ENCODE measurements at places on chromosomes 6 and 20.

GRCh38 chr6:43090559-43090956 lies 14.4 kb downstream of the PTK7 start:
- no peak for DNase-seq

- DNase-seq: no peak
Observed at GRCh38 chr6:110250058-110250457, 69.8 kb downstream of the CDC40 start.

- no peak for DNase-seq
Observed at GRCh38 chr6:43916924-43917877, 147.2 kb downstream of the VEGFA start.

DNA sequence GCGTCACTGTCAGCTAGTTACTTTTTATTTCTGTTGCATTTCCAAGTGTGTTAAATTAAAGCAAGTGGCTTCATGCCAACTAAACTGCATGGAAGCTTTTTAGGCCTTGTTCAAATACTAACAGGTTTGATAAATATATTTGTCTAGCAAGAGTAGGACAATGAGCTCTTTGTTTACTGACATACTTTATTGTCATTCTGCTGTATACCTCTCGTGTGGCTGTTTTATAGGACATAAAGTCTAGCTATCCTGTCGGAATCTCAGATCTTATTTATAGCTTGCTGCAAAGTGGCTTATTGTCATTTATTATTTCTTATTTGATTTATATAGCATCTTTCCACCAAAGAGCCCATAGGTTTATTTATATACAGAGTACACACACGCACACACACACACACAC lies 711.1 kb downstream of the KIF16B start:
- DNase-seq: no peak

GRCh38 chr6:41568585-41569384 lies 22.6 kb downstream of the FOXP4 start:
- DNase-seq: no peak

DNA sequence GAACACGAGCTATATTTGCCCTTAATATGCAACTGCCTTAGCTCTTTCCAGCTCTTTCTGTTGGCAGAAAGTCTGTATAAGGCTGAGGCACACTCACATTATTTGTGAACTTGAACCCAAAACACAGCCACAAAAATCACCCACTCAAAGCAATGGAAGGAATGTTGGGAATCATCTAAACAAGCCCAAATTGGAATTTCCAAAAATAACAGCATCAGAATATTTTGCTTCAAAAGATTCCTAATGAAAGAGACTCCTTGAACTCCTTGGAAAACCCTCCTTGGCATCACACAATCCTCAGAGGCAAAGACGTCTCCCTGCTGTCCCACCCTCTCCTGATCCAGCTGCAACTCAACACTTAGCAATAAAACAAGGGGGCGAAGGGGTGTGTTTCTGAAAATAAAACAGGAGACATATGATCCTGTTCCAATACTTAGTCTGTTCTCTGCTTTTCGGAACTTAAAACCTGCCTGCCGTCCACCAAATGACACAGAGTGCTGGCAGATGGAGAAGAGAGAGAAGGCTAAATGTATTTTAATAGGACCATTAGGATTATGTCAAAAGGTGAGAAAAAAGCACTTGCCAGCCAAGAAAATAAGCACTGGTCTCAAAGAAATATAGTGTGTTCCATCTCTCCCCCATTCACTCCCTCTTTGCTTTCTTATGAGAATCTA lies 320.7 kb upstream of the JARID2 start:
- DNase-seq: no peak

- DNase-seq: peak; percentile 47
Observed at GRCh38 chr6:111843347-111844147, 29.7 kb downstream of the FYN start.

- no peak for DNase-seq
Observed at GRCh38 chr20:50270569-50270968, 79.9 kb downstream of the CEBPB start.

- DNase-seq: no peak
Observed at GRCh38 chr20:45873409-45874103, 7.5 kb upstream of the ZSWIM1 start.

GRCh38 chr20:41279546-41280225 lies 37.8 kb downstream of the ZHX3 start:
- no peak for DNase-seq

DNA sequence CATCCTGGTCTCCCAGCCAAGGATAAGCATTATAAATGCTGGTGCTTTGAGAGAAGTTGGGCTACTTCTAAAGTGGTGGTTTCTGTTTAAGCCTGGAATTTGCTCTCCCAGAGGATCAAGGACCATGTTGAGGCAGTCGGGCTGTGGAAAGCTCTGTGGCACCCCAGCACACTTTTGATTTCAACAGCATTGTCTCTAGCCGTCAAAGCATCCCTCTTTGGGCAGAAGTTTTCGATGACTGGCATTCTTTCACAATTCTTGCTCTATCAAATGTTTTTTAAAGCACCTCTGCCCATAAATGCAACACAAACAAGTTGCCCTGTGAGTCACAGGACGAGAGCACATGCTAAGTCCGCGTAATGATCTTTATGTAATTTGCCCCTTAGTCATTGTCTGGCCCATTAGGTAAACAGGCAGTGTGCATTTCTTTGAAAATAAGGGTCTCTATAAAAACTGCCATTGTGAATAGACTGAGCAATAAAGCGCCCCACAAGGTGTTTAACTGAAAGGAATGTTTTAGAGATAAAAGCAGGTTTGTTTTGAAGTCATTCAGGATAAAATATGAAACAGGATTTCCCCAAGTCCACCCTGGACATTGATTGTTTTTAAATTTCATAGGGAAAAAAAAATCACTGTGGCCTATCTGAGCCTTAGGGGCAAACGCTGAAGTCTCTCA lies 44.7 kb upstream of the FOXQ1 start:
- DNase-seq: no peak

- DNase-seq: no peak
Observed at GRCh38 chr6:25017486-25017885, 81.7 kb upstream of the RIPOR2 start.

- DNase-seq: no peak
Observed at GRCh38 chr6:121526282-121526681, 90.8 kb downstream of the GJA1 start.

DNA sequence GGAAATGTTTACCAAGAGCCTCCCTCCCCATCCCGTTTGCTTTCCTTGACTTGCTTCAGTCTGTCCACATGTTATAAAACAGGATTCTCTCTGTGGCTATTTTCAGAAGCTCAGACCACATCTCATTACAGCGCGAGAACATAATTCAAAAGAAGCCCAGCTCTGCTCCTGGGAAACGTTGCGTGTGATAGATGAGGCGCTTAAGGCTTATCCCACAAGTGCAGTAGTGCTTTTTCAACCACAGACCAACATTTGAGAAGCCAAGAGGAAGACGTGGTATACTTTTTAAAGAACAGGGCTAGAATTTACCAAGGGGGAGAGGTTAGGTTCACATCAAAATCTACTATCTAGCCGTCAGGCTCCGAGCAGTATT lies 239.5 kb downstream of the SLC24A3 start:
- no peak for DNase-seq

GRCh38 chr6:90411292-90411781 lies 114.7 kb upstream of the BACH2 start:
- DNase-seq: peak; percentile 56

DNA sequence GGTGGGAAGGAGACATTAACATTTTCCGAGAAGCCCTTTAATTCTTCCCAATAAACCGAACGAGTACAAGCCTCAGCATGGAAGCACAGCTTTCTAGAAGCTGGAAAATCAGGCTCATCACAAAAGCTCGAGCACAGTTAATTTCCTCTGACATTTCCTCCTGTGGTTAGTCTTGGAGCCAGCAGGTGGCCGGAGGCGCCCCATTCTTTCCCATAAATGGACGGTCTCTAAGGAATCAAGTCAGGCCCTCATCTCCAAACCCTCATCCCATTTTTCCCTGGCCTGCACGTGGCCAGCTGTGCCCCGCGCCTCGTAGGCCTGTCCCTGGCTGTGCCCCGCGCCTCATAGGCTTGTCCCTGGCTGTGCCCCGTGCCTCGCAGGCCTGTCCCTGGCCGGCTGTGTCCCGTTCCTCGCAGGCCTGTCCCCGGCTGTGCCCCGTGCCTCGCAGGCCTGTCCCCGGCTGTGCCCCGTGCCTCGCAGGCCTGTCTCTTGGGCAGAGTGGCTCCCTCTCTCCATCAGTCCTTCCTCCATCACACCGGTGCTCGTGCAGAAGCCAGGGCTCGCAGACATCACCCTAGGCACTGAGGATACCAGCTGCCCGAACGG lies 19.7 kb upstream of the NTSR1 start:
- DNase-seq: no peak

DNA sequence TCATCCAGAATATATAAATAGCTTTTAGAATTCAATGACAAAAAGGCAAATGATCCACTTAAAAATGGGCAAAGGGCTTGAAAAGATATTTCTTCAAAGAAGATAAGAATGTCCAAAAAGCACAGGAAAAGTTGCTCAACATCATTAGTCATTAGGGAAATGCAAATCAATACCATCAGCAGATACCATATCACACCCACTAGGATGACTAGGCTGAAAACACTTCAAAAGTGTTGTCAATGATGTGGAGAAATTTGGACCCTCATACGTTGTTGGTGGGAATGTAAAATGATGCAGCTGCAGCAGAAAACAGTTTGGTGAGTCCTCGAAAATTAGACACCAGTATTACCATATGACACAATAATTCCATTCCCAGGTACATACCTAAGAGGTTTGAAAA lies 303.6 kb upstream of the SLC35B3 start:
- no peak for DNase-seq

DNA sequence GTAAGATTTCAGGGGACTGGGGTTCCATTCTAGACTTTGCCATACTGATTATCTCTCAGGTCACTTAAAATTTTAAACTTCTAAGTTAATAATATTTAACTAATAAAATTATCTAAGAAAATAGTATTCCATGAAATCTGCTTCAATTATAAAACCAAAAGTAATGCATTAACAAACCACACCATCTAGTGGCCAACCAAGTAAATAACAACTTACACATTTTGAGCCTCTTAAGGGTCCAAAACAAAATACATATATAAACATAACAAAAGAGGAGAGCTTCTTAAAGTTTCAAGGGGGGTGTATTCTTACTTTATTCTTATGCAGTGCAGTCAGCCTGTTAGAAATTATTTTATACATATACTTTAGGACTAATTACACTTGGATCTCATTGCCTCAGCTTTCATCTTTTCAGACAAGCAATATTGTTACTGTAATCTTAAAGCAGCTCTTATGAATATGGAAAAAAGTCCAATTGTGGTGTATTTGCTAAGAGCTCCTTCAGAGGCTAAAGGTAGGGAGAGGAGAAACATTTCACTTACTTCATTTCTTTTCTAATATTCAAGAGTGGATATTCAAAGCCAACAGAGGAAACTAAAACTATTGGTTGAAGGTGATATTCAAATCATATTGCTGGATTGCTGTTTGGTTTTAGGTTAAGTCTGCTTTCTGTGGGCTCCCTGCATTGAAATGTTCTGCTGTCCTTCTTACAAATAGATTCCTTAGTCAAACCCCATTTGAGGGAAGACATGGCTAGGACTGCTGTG lies 199.7 kb upstream of the SIM1 start:
- DNase-seq: no peak

GRCh38 chr6:42368181-42368580 lies 83.5 kb downstream of the TRERF1 start:
- DNase-seq: peak; percentile 32

DNA sequence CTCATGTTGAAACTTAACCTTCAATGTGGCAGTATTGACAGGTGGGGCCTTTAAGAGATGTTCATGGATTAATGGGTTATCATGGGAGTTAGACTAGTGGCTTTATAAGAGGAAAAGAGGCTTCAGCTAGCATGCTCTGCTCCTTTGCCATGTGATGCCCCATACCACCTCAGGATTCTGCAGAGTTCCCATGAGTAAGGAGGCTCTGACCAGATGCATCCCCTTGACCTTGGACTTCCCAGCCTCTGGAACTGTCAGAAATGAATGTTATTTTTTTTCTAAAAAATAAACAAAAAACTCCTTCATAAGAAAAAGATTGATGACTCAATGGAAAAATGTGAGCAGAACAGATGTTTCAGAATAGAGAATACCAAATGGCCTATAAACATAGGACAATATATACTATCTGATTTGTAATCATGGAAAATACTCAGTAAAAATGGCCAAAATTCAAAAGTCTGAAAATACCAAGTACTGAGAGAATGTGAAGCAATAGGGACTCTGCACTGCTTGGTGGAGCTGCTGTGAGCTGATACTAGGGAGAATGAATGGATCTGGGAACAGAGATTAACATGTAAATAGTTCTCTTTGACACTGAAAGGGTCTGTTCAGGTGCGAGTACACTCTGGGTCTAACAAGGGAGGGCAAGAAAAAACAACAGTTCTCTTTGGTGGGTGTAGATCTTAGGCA lies 7.4 kb upstream of the TRIM39 start:
- DNase-seq: no peak

GRCh38 chr6:50820869-50821264 lies 2.2 kb downstream of the TFAP2B start:
- DNase-seq: no peak

DNA sequence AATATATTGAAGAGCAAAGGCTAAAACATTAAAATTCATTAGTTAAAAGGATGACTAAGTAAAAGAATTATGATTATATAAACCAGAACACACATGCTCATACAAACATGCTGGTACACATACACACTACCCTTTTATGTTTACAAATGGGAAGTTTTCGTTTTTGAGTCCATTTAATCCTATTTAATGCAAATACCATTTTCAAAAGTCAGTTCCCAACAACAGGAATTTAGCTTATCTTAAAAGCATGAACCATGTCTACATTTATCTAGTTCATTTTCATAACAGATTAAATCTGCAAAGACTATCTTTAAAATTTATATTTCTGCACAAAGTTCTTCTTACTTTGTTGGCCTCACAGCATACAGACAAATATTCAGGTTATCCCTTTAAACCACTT lies 42.5 kb downstream of the MAN1A1 start:
- no peak for DNase-seq

- no peak for DNase-seq
Observed at GRCh38 chr6:32890831-32891230, 36.8 kb downstream of the PSMB9 start.

DNA sequence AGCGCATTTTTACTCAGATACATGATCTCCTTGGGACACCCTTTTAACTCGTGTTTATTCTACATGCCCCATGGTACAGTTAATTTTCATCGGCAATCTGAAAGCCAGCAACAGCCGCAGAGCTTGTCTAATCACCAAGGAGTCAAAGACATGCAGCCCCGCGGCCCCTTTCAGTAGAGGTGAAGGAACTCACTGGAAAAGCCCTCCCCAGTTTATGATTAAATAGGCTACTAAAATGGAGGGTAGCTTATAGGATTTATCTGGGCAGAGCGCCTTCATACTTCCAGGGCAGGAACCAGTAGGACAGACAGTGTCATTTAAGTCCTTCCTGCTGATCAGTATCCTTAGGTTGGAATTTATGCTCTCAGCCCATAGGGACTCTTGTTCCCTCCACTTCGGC lies 83.5 kb downstream of the DHX35 start:
- no peak for DNase-seq

DNA sequence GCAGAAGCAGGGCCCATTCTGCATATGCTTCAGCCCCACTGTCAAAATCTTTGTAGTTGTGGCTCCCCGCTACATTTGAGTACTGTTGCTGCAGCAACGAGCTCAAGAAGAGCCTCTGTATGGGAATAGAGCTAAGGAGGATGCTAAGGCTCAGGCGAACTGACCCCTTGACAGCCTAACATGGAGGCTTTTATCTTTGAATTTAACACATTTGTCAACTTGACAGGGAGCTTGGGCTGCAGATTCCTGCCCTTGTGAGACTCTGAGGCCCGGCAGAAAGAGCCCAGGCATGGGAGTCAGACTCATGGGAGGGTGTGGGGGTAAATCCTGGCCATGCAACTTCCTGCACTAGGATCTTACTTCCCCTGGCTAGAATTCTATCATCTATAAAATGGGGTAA lies 278.7 kb upstream of the CITED2 start:
- DNase-seq: no peak

- no peak for DNase-seq
Observed at GRCh38 chr6:121205569-121205968, 128.7 kb downstream of the TBC1D32 start.

Data from activated T-helper 1 cell treated with Interleukin-2 at 50 U/mL for 16 hours (primary cell).